HFFc6 (cell line): ENCODE measurements at places on chromosomes 4 and X. TPM values are rescaled to one million over a fixed set of nuclear protein-coding genes. Genes with fewer than 3 reads are reported as not detected.

LDB2 gene
- 23.3 to 31.6 TPM (median 25.5 TPM) in 3 replicates for total RNA-seq

CT47B1 gene
- total RNA-seq = not detected in 3 replicates

FGFBP1 gene
- not detected in 2 replicates for total RNA-seq

H2BW1 gene
- not detected in 3 replicates for total RNA-seq

ERAS gene
- total RNA-seq = not detected in 3 replicates

DACH2 gene
- total RNA-seq = not detected in 3 replicates

PCDH10 gene
- 25.4 and 152 TPM in 2 replicates for total RNA-seq

S100G gene
- total RNA-seq = not detected in 3 replicates

MTHFD2L gene
- 6.4 and 8.3 TPM in 2 replicates for total RNA-seq

DNA sequence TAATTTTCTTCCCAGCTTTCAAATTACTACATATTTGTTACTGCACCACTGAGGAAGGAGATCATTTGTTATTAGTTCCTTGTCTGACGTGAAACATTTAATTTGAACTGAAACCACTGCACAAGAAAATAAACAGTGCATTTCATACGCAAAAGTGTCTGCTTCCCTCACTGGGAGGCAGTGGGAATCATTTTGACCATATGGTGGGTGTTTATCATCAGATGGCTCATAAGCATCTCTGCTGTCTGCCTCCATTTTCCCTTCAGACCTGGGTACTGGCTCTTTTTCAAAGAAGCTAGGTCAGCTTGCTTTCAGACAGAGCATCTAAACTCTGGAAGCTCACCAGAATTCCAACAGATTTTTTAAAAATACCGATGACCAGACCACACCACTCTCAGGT, 135.2 kb downstream of the PCDH19 start:
- H3K36me3 ChIP-seq = no peaks in the 10 kb centered on the region
- H3K27ac ChIP-seq = no peak overlapping the region
- H3K4me3 ChIP-seq = no peak overlapping the region

DNA sequence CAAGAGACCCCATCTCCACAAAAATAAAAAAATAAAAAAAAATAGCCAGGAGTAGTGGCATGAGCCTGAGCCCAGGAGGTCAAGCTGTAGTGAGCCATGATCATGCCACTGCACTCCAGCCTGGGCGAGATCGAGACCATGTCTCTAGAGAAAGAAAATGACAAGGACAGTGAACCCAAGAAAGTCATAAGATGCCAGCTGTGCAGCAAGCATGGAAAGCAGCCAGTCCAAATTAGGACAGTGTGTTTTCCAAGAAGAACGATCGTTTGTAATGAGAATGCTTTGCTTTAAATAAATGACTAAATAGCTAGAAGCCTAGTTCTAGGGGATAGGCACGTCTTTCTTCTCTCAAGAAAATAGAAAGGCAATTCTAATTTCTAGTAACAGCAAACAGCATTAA, 58.4 kb upstream of the MSANTD1 start:
- DNase-seq = no peak
- H3K27me3 ChIP-seq = no peaks in the 10 kb centered on the region; the same call in none of the 2 replicates
- H3K27ac ChIP-seq = no peak overlapping the region
- H3K4me3 ChIP-seq = no peak overlapping the region

GRCh38 chrX:47808904-47809788, 27.6 kb upstream of the ZNF81 start:
- H3K36me3 ChIP-seq = no peaks in the 10 kb centered on the region
- DNase-seq = no peak
- no peak overlapping the region for H3K4me3 ChIP-seq
- peaks cover 5% of the 10 kb centered on the region for H3K27me3 ChIP-seq
- no peak overlapping the region for H3K27ac ChIP-seq
- no peaks in the 10 kb centered on the region for H3K4me1 ChIP-seq

GRCh38 chrX:13131396-13132137, 87.1 kb upstream of the FAM9C start:
- no peak overlapping the region for H3K27ac ChIP-seq
- H3K4me1 ChIP-seq = peaks cover 31% of the 10 kb centered on the region
- H3K36me3 ChIP-seq = no peaks in the 10 kb centered on the region
- no peaks in the 10 kb centered on the region for H3K27me3 ChIP-seq

- H3K4me3 ChIP-seq = no peak overlapping the region
- H3K27ac ChIP-seq = no peak overlapping the region
- H3K36me3 ChIP-seq = peaks cover 67% of the 10 kb centered on the region
- H3K4me1 ChIP-seq = peaks cover 55% of the 10 kb centered on the region
- peaks cover 4% of the 10 kb centered on the region; the same call in 1 of the 2 replicates for H3K27me3 ChIP-seq
Observed at GRCh38 chr4:113596396-113596795, 165.1 kb downstream of the CAMK2D start.

DNA sequence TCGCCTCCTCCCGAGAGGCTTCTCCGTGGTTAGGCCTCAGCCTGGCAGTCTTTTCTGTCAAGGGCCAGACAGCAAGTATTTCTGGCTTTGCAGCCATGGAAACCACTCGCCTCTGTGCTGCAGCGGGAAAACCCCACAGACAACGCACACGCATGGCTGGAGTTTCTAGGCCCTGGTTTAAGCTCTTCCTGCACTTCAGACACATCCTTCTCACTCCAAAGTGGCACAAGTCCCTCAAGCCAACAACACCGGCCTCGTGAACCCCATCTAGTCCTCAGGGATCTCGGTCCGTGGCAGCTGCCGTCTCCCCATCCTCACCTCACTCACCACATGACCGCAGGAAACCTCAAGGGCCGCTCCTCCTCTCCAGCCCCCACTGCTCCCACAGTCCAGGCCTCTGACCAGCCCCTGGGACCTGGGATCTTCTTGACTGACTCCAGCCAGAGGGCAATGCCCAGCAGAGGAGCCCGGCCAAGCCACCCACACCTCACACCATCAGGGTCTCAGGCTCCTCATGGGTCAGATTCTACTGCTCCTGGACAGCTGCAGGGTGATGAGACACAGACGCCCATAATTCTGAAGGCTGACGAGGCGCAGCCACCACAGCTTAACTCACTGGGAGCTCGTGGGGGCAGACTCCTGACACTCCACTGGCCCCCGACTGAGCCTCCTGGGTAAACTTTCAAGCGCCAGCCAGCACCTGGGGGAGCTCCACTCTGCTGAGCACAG, 21.7 kb downstream of the LETM1 start:
- DNase-seq = no peak
- peaks cover 10% of the 10 kb centered on the region for H3K36me3 ChIP-seq
- H3K4me3 ChIP-seq = no peak overlapping the region
- H3K27ac ChIP-seq = no peak overlapping the region

GRCh38 chr4:38323141-38323641, 340.8 kb upstream of the KLF3 start:
- H3K4me1 ChIP-seq = peaks cover 33% of the 10 kb centered on the region
- DNase-seq = peak; percentile 2
- no peak overlapping the region for H3K27ac ChIP-seq
- H3K4me3 ChIP-seq = no peak overlapping the region
- H3K27me3 ChIP-seq = peaks cover 3% of the 10 kb centered on the region

- no peaks in the 10 kb centered on the region for H3K27me3 ChIP-seq
- H3K4me1 ChIP-seq = peaks cover 20% of the 10 kb centered on the region
- no peak overlapping the region for H3K27ac ChIP-seq
- no peaks in the 10 kb centered on the region for H3K36me3 ChIP-seq
- no peak for DNase-seq
Observed at GRCh38 chrX:31653422-31653821, 581.6 kb upstream of the FTHL17 start.

- DNase-seq = no peak
Observed at GRCh38 chr4:70183168-70183939, 12.2 kb upstream of the ODAM start.

DNA sequence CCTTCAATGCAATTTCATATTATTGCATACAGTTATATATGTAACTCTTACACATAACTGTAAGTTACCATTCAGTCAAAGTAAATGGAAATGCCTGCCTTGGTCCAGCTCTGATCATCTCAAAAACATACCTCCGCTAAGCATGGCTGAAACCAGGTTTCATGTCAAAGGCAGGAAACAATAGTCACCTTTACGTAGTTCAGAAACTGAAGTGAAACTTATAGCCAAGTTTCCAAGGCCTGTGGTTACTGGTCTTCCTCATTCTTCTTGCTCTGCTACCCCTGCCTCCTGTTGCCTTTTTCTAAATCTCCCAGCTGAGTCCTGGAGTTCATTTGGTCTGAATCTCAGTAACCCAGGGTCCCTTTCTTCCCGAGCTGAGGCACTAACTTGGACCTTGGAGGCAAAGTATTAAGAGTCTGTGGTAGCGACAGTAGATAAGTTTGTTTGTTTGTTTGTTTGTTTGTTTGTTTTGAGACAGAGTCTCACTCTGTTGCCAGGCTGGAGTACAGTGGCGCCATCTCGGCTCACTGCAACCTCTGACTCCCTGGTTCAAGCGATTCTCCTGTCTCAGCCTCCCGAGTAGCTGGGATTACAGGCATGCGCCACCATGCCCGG, 30.8 kb downstream of the DAPP1 start:
- no peak for DNase-seq
- H3K4me1 ChIP-seq = no peaks in the 10 kb centered on the region
- peaks cover 11% of the 10 kb centered on the region for H3K27me3 ChIP-seq

GRCh38 chr4:120156120-120156718, 89.6 kb upstream of the MAD2L1 start:
- H3K27ac ChIP-seq = no peak overlapping the region
- no peaks in the 10 kb centered on the region for H3K27me3 ChIP-seq
- DNase-seq = peak; percentile 57
- H3K36me3 ChIP-seq = no peaks in the 10 kb centered on the region
- H3K4me1 ChIP-seq = no peaks in the 10 kb centered on the region

DNA sequence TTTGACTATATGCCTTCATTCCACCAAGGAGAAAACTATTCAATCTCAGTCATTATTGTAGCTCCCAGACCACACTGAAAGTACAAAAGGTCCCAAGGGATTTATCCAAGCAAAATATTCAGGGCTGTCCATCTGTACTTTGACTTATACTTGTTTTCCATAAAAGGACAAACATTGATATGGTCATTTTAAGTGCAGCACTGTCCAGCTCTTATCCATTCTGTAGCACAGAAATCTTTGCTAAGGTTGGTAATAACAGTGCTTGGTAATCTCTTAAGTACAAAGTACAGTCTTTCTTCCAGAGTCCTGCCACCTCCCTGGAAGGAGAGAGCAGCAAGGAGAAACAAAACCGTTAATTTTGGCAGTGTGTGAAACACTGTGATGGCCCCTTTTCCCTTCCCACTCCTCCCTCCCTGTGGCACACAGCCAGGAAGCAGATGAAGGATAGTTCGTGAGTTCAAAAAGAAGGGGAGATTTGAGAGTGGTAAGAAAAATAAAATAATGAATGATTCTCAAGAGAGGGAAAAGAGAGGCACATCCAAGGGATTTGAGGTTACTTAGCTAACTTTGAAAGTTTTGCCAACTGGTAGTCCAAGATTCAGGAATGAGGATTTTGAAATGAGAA, 6.8 kb upstream of the CXCL2 start:
- H3K4me3 ChIP-seq = no peak overlapping the region
- peaks cover 35% of the 10 kb centered on the region for H3K4me1 ChIP-seq
- no peak for DNase-seq
- H3K36me3 ChIP-seq = no peaks in the 10 kb centered on the region

GRCh38 chr4:178856139-178856800, 1414.0 kb upstream of the AGA start:
- no peaks in the 10 kb centered on the region for H3K36me3 ChIP-seq
- no peaks in the 10 kb centered on the region for H3K27me3 ChIP-seq
- no peak for DNase-seq
- no peak overlapping the region for H3K27ac ChIP-seq
- H3K4me1 ChIP-seq = no peaks in the 10 kb centered on the region
- H3K4me3 ChIP-seq = no peak overlapping the region

- no peaks in the 10 kb centered on the region for H3K36me3 ChIP-seq
- H3K4me3 ChIP-seq = no peak overlapping the region
Observed at GRCh38 chrX:150955590-150955989, 27.5 kb upstream of the HMGB3 start.

DNA sequence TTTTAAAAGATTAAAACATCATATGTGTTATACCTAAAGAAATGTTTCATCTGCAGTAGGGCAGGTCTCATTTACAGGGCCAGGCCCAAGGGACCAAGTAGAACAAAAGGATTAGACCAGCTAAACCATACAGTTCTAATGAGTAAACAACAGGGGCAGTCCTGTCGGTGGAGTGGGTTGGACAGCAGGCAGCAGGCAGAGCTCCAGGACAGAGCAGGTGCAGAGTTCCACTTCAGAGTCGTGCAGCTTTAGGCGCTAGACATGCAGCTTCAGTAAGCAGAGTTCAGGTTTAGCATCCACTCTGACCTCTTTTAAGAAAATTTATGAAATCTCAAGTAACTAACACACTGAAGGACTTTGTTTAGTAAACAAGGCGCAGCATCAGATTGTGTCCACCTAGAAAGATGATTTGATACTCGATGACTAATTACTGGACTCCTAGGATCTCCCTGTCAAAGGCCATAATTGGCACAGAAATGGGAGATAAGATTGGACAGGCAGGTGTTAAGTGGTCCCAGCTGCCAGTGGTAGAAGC, 487.7 kb upstream of the INTU start:
- DNase-seq = no peak
- H3K27ac ChIP-seq = no peak overlapping the region
- no peaks in the 10 kb centered on the region for H3K27me3 ChIP-seq
- H3K4me3 ChIP-seq = no peak overlapping the region
- peaks cover 41% of the 10 kb centered on the region for H3K4me1 ChIP-seq

GRCh38 chr4:177455561-177455970, 13.3 kb upstream of the AGA start:
- peaks cover 61% of the 10 kb centered on the region for H3K4me1 ChIP-seq
- no peak for DNase-seq
- H3K27me3 ChIP-seq = no peaks in the 10 kb centered on the region
- peaks cover 61% of the 10 kb centered on the region for H3K36me3 ChIP-seq
- no peak overlapping the region for H3K27ac ChIP-seq
- H3K4me3 ChIP-seq = no peak overlapping the region
